ENCODE measurements at places on chromosomes 11 and 22. TPM values are rescaled to one million over a fixed set of nuclear protein-coding genes. Genes with fewer than 3 reads are reported as not detected.

- no peaks in the 10 kb centered on the region for H3K27me3 ChIP-seq
- no peak overlapping the region for H3K4me3 ChIP-seq
- H3K27ac ChIP-seq: no peak overlapping the region
- DNase-seq: no peak
- H3K36me3 ChIP-seq: no peaks in the 10 kb centered on the region
- H3K4me1 ChIP-seq: no peaks in the 10 kb centered on the region
Measured at GRCh38 chr11:93028960-93029522, 59.6 kb downstream of the MTNR1B start.

DNA sequence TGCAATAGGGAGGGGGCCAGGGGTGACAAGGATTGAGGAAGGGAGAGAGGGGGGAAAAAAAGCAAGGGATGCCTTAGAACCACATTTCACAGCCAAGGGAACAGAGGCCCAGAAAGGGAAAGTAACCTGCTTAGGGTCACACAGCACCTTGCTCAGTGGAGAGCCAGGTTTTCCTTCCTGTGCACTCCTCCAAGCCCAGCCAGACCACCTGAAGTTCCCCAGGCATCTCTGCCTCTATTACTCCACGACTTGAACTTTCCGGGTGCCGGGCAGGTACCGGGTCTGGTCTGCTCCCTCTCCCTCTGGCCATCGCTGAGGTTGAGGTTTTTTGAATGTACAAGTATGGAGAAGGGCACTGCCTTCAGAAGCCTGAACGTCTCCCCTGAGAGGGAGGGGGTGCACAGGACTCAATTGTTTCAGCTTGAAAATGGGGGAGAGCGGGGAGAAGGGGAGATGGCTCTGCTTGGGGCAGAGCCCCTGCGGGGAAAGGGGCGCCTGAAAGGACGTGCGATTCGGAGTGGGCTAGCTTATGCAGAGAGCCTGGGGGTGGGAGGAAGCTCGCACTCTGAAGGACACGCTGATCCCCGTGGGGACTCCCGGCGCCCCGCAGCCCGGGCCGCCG is 516 bp upstream of the SERPINH1 start:
- no peak overlapping the region for H3K27ac ChIP-seq
- H3K4me1 ChIP-seq: peaks cover 18% of the 10 kb centered on the region
- H3K4me3 ChIP-seq: peak overlapping the region; percentile 84
- DNase-seq: peak; percentile 50

DNA sequence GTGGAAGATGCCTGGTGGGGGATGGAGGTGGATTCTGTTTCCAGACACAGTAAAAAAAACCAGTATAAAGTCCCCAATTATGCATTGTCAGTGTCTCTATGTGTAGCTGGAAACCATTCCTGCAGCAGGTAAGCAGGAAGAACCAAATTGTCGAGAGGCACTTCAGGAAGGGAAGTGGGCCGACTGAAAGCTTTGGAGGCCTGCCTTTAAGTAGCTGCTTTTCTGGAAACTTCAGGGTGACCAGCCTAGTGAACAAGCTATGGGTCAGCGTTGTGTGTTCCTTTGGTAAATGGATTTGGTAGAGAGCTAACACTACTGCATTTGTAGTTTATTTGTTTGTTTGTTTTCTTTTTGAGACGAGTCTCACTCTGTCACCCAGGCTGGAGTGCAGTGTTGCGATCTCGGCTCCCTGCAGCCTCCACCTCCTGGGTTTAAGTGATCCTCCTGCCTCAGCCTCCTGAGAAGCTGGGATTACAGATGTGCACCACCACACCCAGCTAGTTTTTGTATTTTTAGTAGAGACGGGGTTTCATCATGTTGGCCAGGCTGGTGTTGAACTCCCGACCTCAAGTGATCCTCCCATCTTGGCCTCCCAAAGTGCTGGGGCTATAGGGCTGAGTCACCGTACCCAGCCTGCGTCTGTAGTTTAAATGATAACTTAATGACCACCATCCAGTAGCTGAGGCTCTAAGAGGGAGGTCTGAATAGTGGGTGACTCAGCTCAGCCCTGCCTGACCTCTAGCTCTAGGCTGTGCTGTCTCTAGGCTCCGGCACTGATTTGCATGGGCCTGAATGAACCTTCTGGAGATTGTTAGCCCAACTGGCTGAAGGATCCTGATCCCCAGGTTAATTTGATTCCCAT is 12.8 kb downstream of the PTPRJ start:
- H3K27me3 ChIP-seq: no peaks in the 10 kb centered on the region
- no peak overlapping the region for H3K4me3 ChIP-seq
- no peak for DNase-seq

The LRRC75B gene
- polyA plus RNA-seq: 1.2 TPM

The KCNQ1OT1 gene
- polyA plus RNA-seq: 0.06 TPM

The TREH gene
- not detected for polyA plus RNA-seq
